Ovary (tissue), 10 donors: ENCODE measurements at places on chromosomes 13 and 19. TPM values are rescaled to one million over a fixed set of nuclear protein-coding genes. Genes with fewer than 3 reads are reported as not detected.

The ADGRE1 gene
- polyA plus RNA-seq = 0.05 TPM

The KRTDAP gene
- polyA plus RNA-seq = not detected

The ZNF534 gene
- 0.16 TPM for polyA plus RNA-seq

The PGLYRP2 gene
- not detected for polyA plus RNA-seq

The SLC46A3 gene
- polyA plus RNA-seq = 5.2 TPM

The MAB21L1 gene
- polyA plus RNA-seq = 0.93 TPM

The METTL21C gene
- polyA plus RNA-seq = 0.08 TPM

The MCEMP1 gene
- not detected for polyA plus RNA-seq

The FSD1 gene
- polyA plus RNA-seq = 0.48 TPM

The PSG7 gene
- 0.13 TPM for polyA plus RNA-seq

The C1QTNF9 gene
- 1.6 TPM for polyA plus RNA-seq
